ENCODE measurements at places on chromosomes 5 and 9.
A peak's percentile ranks its signal among the peaks of the same experiment; 100 is the strongest.

GRCh38 chr9:124629600-124629999, 122.4 kb upstream of the NR5A1 start:
- no peak for DNase-seq

- no peak for DNase-seq
These were observed 254.7 kb downstream of the NR3C1 start for GRCh38 chr5:143148771-143149170.

- DNase-seq: no peak
These were observed 72.7 kb downstream of the TTLL11 start for GRCh38 chr9:122020398-122020797.

- no peak for DNase-seq
These were observed 27.9 kb upstream of the TLE1 start for GRCh38 chr9:81717061-81717746.

- no peak for DNase-seq
These were observed 460.0 kb upstream of the BRINP1 start for GRCh38 chr9:119829186-119829585.

GRCh38 chr5:91787718-91788117, 404.6 kb upstream of the ARRDC3 start:
- no peak for DNase-seq

DNA sequence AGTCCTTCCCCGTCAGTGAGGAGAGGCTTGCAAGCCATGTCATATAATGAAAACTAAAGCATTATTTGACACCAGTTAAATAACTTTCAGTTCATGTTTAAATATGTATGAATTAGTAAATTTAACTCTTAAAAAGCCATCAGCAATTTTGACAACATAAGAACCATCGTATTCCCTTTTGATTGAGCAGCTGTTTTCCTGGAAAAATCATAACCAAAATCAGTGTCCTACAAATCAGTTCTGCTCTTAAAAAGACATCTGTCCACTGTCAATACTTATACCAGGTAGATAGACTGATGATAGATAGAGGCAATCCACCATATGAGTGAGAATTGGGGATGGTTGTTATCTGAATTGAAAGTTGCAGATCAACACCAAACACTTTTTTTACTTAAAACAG, 2.3 kb downstream of the DIRAS2 start:
- no peak for DNase-seq

GRCh38 chr5:1200495-1201326, 684 bp upstream of the SLC6A19 start:
- DNase-seq: no peak

DNA sequence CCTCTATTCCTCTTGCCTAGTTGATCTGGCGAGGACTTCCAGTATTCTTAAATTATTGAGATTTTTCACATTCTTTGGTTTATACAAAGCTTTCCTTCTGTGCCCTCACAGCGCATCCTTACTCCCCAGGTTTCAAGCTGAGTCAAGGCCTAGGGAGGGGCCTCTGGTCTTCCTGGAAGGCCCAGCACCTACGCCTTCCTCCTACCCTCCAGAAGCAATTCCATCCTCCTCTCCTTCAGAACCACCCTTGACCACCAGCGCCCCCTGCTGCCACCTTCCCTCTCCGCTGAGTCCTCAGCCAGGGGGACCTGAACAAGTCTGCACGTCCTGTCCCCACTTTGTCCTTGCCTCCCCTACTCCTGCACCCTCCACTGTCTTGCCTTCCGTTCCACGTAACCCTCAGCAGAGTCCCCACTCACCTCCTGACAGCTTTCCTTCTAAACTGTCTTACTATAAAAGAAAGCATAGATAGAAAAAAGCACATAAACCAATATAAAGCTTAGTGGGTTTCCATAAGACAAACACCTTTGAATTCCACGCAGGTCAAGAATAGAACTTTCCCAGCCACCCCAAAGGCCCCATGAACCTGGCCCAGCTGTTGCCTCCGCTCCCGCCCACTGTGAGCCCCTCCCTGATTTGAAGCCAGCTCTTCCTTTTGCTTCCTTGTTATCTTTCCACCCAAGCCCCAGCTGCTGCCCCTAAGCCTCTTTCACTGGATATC, 63.0 kb upstream of the CTSL start:
- peak; percentile 76 for DNase-seq

- no peak for DNase-seq
These were observed 56.2 kb upstream of the TNPO1 start for GRCh38 chr5:72760259-72760658.

- DNase-seq: no peak
These were observed 100.6 kb downstream of the ZCCHC7 start for GRCh38 chr9:37220971-37221370.

- no peak for DNase-seq
These were observed 128.8 kb upstream of the CACNA1B start for GRCh38 chr9:137748741-137749140.

GRCh38 chr9:35686222-35687203, 3.2 kb downstream of the TPM2 start:
- DNase-seq: no peak

GRCh38 chr5:97388794-97389193, 205.7 kb upstream of the RIOK2 start:
- DNase-seq: no peak

GRCh38 chr5:33136785-33137184, 304.0 kb upstream of the TARS1 start:
- DNase-seq: no peak

- no peak for DNase-seq
These were observed 128.8 kb downstream of the GPBP1 start for GRCh38 chr5:57302643-57303042.

- DNase-seq: no peak
These were observed 17.1 kb downstream of the TMEM8B start for GRCh38 chr9:35845824-35846771.

GRCh38 chr5:113989913-113990305, 372.0 kb upstream of the KCNN2 start:
- no peak for DNase-seq

- DNase-seq: peak; percentile 97
These were observed at the start of gene AFF4 for GRCh38 chr5:132963171-132964104. AFF4 (minus strand) TSS chr5:132963634; CDS start chr5:132937189, 26,445 bp downstream.

DNA sequence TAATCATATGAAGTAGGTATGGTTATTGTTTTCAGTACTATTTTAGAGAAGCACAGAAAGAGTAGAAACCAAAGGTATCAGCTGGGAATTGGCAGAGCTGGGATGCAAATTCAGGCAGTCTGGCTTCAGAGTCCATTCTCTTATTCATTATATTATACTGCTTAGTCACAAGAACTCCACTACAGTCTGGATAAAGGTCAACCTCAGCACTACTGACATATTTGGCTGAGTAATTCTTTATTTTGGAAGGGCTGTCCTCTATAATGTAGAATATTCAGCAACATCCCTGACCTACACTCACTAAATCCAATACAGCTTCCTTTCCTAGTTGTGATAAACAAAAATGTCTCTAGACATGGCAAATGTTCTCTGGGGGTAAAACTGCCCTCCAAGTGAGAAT, 37.6 kb downstream of the PTGER4 start:
- DNase-seq: no peak

DNA sequence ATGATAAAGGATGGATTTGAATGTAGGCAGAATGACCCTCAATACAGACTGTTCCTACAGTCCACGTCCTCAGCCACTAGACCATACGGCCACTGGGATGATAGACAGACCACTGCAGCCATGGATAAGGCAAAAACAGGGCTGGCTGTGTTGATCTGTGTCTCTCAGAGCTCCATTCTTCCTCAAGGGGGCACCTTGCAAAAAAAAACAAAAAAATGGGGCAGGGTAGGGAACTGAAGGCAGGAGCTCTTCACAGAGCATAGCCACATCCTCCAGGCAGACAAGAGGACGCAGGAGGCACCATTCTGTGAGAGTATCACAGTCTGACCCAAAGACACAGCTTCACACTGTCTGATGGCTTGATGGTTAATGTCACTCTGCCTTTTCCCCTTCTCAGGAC, 61.2 kb upstream of the GABRP start:
- no peak for DNase-seq

DNA sequence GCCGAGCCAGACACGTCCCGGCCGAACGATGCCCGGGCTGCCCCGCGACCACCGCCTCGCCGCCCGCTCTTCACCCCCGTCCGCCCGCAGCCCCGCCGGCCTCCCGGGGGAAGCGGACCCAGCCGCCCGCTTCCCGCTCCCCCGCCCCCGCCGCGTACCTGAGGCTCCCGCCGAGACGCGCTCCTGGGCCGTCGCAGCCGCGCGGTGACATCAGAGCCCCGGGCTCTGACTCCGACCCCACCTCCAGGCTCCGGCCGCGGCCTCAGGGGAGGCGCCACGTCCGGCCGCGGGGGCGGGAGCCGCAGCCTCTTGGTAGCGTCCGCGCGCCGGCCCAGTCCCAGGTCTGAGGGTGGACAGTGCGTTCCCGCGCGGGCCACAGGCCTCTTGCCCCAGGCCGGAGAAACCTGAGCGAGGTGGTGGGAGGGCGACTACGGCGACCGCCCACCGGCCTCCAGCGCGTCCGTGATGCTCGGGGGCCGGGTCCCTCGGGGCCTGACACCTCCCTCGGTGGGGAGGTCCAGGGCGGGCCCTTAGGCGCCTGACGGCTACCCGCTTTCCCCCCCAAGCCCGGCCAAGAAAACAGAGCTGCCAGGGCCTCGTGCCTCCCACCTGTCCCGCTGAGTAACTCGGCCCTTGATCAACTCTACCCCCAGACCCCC, at the start of gene SHROOM1:
SHROOM1 (minus strand) TSS at position 212 of the 659 bp plus-strand sequence. CDS start 4,507 bp downstream, outside the sequence.
- DNase-seq: peak; percentile 88

DNA sequence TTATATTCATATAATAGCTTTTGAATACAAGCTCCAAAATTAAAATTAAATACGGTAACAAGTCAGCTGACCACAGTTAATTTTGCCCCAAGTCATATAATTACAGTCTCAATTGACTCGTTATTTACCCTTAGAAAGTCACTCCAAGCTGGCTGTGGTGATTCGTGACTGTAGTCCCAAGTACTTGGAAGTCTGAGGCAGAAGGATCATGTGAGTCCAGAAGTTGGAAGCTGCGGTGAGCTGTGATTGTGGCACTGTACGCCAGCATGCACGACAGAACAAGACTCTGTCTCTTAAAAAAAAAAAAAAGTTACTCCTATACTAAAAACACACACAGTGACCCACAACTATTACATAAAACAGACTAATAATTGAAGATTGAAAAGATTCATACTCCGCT, 31.6 kb upstream of the DTWD2 start:
- no peak for DNase-seq

DNA sequence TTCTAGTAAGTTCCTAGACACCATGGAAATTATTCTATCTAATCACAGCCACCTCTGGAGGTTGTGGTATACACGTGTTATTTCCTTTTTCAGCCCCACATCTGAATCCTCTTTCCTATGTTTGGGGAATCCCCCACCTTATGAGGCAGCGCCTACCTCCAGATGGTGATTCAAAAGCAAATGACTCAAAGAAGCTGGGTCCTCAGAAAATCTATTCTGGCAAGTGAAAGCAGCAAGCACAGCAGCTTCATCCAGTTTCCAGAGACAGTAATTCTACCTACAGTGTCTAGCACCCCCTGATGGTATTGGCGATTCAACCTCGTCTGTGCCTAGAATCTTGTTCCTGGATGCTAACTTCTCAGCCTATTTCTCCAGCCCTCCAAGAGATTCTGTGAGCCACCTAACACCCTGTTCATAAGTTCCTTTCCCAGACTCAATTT, 43.0 kb downstream of the STRBP start:
- DNase-seq: peak; percentile 71

GRCh38 chr5:128257076-128257475, 173.5 kb downstream of the SLC12A2 start:
- no peak for DNase-seq

GRCh38 chr5:6222899-6223298, 155.4 kb downstream of the MED10 start:
- no peak for DNase-seq

DNA sequence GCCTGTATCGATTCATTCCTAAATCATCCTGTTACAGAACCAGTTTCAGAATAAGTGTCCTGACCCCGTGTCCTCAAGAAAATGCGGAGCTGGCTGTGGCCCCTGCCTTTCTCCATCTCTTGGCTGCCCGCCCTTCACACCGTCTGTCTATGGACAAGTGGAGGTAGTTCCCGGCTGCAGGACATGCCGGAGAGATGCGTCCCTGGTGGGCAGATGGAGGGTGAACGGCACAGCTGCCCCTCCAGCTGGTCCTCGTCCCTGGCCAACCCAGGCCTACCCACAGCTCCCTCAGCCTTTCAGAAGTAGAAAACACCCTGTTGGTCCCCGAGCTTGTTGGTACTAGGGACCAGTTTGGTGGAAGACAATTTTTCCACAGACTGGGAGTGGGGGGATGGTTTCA, 14.8 kb upstream of the EXOC3 start:
- no peak for DNase-seq

GRCh38 chr5:59529239-59529638, 364.3 kb downstream of the PDE4D start:
- no peak for DNase-seq

- no peak for DNase-seq
These were observed 45.2 kb upstream of the GLIPR2 start for GRCh38 chr9:36091026-36091953.

GRCh38 chr5:170504616-170505266, 921 bp downstream of the KCNIP1 start:
- DNase-seq: no peak

GRCh38 chr5:174843263-174844250, 119.2 kb downstream of the MSX2 start:
- no peak for DNase-seq

DNA sequence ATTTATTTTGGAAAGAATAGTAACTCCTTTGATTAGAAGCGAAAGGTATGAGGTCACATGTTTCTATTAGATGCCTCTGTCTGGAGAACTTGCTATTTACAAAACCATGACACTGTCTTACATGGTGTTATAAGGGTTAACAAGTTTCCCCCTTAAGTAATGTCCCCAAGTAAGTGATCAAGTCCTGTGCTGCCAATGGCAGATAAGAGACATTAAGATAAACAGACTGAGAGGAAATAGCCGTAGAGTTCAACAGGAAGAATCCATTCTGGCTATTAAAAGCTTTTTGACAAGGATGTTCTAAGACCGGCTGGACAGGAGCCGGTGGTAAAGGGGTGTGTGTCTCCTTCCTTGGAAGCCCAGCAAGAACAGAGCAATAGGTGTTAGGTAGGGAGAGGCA, 257.5 kb downstream of the GADD45G start:
- DNase-seq: no peak

DNA sequence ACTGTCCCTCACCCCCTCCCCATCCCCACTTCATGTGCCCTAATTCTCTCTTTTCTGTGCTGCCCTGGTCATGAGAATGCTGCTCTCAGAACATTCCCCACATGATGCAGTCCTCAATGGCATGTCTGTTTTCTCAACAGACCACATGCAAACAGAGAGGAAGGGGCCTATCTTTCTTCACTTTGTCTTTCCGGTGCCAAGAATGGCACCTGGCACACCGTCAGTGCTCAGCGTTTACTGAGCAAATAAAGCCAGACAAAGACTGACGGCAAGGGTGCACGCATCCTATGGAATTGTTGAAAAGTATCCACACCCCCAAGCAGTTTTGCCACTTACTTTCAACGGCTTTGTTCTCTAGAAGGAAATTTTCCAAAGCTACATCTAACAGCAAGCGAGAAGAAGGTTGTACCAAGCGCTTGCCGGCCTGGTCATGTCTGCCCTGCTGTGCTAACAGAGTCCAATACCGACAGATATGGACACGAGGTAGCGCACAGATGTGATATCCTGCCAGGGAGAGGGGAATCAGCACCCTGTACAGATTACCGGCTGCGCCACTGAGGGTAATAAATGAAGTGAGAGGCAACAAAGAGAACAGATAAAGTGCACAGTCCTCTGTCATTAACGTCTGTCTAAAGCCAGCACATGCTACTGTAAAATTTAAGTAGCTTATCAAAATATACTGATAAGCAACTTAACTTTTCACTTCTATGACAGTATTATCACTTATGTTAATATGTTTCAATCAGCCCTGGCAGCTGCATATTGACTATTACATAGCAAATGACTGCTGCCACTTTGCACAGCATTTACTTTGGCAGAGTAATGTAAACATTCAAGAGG, 251.7 kb downstream of the DENND1A start:
- DNase-seq: no peak

GRCh38 chr5:151903243-151903653, 21.4 kb downstream of the GLRA1 start:
- peak; percentile 40 for DNase-seq
